Fibroblast of skin of right biceps (primary cell): ENCODE measurements at places on chromosomes 3 and 15.

DNA sequence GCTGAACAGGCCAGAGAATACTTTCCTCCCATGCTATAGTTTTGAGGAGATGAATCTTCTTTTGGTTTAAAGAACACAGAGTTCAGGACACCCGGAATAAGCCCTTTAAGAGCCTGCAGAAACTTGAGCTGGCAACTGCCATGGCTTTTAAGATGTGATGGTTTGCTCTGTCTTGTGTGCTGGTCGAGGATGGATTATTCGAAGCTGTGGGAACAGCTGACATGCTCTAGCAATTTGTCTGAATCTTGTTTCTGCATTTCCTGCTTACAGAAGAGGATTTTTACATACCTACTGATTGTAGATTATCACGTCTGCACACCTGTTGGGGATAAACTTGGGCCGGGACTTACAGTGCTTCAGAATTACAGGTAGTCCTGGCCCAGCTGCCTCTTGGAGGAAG lies 396.9 kb downstream of the LRTM1 start:
- no peak for DNase-seq

DNA sequence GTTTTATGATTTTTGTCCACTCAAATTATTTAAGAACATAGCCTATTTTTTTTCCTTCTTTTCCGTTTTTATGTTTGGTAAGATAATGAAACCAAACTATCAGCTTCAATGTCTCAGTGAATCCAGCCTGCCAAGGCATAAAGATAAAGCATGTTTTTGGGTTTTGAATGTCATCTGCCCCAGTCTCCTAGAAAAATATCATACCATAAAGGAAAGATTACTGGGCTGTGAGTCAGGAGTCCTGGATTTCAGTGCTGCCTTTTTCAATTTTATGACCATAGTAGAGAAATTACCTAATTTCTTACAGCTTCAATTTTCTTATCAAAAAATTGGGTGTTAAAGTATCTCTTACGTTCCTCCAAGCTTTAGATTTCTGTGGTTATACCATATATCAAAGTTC lies 87.5 kb downstream of the GAP43 start:
- peak; percentile 53 for DNase-seq

DNA sequence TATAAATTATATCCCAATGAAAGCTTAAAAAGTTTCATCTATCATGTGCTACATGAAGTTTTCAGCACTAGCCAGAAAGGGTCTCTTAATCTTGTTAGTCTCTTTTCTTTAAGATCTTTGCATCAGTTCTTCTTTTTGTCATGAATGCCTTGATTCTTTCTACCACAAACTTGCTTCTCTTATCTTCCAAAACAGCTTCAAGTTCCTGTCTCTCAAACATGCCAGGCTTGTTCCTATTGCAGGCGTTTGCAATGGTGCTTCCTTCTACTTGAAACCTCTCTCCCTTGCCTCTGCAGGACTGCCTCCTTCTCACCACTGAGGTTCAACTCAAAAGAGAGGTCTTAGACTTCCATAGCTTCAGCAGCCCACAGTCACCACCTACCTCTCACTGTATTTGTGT lies 104.3 kb upstream of the FRMD4B start:
- DNase-seq, result no peak

DNA sequence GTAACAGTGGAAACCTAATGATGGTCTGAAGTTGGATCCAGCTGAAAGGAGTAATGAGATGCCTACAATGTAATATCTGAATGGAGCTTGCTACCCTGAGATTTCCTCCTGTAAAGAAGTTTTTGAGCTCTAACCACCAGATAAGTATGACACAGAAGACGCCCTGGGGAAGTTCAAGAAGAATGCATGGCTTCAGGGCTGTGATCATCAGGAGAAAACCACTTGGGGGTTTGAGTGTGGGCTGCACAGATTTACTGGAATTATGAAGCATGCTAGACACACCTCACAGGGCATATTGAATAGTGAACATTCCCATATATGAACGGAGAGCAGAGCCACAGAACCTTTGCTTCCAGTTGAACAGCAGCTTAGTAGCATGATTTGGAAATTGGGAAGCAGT lies 10.6 kb upstream of the CCDC80 start:
- DNase-seq, result peak; percentile 98

- DNase-seq, result no peak
Observed at GRCh38 chr15:30044377-30044776, 38.4 kb upstream of the GOLGA8J start.

GRCh38 chr15:72389231-72389630 lies 8.9 kb upstream of the TMEM202 start:
- DNase-seq, result no peak

GRCh38 chr15:60044636-60045270 lies 40.6 kb downstream of the FOXB1 start:
- DNase-seq, result no peak

GRCh38 chr15:89057506-89058133 lies 30.6 kb upstream of the ABHD2 start:
- peak; percentile 72 for DNase-seq

DNA sequence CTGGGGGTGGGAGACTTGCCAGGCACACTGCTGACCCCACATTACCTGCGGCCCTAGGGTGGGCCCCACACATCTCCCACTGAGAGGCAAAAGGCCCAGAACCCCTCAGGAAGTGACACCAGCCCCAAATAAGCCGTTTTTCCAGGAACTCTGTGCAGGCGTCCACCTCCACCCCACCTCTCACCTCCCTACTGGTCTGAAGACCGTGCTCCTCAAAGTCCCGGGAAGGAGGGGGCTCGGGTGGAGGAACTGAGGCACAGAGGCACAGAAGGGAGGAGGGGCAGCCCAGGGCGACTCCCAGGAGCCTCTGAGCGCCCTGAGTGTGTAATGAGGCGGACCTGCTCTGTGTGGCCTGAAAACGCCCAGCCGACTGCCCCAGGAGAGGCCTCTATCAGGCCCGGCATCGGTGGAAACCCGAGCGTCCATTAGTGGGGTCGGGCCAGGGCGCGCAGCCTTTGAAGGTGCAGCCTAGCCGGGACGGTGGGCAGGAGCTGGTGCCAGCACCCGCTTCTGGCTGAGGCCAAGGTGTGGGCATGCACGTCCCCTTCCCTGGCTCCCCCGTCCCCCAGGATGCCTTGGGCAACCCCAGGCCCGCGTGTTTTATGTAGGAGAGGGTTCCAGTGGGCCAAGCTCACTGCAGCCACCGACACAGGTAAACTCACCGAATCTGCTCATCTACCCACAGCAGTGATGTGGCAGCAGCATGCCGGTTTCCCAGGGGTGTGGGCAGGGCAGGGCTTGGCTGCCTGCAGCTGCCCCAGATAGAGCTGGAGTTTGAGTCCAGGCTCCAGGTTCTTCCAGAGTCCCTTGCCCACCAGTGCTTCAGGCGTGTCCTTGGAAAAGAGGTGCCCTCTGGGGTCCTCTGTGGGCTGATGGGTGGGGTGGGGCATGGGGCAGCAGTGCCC lies 55.8 kb downstream of the DNAJB8 start:
- no peak for DNase-seq

DNA sequence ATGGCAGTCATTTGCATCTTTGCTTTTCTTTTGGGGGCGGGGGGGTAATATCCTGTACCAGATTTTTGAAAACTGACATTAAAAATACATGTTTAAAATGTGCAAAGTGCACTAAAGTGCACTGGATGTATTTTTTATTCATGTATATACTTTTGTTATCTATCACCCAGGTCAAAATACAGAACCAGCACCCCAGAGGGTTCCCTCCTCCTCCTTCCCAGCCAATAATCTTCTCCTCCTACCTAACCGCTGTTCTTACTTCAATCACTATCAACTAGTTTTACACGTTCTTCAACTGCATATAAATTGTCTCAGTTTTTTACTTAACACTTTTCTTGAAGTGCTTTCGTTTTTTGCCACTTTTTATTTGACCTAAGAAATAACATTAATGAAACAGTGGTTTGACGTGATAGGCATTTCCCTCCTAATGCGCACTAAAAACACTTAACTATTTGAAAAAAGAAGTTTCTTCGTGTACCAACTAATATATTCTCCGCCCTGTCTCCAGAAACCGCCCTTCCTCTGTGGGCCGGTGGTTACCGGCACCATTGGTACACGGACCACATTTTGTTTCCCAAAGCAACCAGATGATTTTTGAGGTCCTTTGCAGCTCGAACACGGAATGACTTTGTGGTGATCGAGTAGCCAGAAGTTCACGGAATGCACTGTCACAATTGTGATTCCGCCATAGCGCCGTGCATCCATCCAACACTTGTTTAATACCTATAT lies 836 bp upstream of the AKAP13 start:
- no peak for DNase-seq

DNA sequence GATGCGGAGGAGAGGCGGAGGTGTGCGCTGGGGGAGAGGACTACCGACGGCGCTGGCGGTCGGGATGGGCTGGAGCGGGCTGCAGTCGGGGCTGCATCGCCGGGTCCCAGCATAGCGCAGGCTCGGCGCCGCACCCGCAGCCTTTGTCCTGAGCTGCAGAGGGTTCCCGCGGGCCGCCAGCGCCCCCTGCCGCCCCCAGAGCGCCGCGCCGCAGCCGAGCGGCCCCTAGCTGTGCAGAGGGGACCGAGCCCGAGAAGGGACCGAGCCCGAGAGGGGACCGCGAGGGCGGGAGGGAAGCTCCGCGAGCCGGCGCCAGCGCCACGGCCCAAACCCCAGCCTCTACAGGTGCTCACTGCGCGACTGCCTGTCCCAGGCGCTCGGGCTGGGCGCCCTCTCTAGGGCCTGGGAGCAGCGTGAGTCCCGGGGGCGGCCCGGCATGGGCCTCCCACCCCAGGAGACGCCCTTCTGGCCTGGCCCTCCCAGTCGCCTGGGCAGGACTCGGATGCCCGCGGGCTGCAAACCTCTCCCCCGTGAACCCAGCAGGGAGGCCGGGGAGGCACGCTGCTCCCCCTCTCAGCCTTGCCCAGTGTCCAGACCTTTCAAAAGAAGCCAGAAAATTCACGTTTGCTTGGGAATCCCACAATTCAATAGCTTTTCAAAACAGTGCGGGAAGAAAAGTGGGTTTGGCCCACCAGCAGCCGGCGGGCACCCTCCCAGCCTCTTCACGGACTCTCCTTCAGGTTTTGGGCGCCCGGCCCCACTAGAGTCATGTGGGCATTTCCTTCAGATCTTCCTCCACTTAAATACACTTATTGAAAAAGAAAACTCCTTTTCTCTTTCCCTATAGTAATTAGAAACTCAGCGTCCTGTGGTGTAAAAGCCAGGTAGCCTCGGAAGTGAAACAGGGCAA lies 134.7 kb downstream of the TPRA1 start:
- peak; percentile 68 for DNase-seq

DNA sequence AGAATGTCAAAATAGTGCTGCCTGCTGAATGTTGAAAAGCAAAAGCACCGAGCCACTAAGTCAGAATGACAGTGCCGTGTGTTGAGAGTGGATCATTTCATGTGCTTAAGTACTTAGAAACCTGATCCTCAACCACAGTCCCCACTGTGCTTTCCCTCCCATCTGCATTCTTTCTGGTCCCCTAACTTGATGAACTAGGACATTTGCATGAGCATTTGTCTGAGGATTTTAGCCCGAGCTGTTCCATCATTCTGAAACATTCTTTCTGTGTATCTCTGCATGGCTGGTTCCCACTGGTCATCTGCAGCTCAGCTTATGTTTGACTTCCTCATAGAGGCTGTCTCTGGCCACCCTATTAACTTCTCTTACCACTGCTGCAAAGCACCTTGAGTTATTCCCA lies 42.0 kb downstream of the SST start:
- no peak for DNase-seq

DNA sequence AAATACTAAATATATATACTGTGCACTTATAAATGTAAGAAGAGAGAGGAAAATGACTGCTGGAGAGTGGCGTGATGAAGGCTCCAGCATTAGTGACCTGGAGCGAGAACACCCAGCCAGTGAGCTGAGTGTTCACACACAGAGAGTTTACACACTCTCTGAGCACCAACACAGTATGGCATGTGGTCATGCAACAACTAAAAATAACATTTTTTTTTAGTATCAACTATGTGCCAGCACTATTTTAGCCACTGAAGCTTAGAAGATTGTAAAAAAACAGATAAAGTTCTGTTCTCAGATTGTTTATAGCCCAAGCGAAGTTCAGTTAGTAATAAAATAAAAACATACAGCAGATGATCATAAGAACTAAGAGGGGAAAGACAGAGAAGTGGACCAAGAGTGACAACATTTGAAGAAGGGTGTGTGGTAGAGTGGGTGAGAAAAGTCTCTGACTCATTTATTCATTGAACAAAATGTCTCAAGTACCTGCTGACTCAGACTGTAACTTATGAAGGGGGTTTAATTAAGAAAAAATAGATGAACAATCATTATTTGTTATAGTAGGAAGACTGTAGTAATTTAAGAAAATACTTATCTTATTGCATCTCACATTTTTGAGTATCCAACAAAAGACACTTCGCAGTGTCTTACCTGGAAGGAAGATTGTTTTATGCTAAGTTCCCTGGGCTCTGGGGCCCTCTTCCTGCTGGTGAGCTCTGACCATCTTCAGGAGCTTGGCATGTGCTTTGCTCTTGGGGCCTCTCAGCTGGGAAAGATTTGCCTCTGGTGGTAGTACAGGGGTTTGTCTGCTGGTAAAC lies 43.8 kb downstream of the GAP43 start:
- no peak for DNase-seq

GRCh38 chr3:138139691-138140090 lies 7.5 kb upstream of the A4GNT start:
- no peak for DNase-seq

DNA sequence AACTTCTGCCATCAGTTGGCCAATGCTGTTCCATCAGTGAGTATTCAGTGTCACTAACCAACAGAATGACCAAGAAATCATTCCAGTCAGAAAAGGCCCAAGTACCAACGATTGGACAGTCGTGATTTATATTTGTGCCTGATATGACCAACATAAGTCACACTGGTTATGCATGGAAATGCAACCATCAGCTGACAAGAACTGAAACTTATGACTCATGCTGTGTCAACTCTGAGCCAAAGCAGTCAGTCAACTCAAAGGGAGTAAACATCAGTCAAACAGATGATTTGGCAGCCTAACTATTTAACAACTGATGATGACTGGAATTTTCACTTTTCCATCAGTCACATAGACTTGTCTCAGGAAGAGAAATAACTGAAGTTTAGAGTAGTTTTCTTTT lies 142.4 kb downstream of the ANXA2 start:
- peak; percentile 39 for DNase-seq
